NCI-H1694 treated with DMSO at 0.1 percent for 48 hours (cell line): ENCODE measurements at places on chromosomes 7 and 10.

DNA sequence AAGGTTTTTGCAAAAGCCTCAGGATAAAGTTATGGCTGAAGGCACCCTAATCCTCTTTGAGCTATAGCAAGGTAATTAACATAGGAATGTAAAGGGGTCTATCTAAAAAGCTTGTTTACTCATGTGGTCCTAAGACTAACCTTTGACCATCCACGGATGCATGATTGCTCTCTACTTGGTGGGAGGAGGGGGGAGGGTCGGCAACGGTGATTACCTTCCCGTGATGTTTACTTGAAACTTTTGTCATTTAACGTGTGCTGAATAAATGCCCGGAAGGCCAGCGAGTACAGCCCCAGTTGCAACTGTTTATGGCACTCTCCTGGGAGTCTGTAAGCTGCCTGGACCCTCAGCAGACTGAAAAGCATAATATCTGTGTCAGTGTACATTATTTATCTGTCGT, 78.9 kb upstream of the GPR22 start:
- DNase-seq, result no peak

DNA sequence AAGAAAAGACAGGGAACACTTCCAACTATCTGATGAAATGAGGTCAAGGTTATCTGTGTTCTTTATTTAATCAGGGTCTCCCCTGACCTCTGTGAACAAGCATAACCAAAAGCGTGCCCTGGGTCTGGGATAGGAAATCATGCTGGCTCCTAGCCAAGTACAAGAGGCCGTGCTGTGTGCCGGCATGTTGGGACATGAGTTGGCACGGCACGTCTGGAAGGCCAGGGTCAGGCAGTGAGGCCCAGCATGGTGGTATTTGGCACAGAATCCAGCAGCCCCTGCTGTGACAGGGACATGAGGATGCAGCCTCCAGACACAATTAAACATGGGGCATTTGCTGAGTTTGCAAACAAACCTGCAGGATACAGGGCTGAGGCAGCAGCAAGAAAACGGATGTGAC, 320.4 kb downstream of the PLXNA4 start:
- DNase-seq, result no peak

- no peak for DNase-seq
These were observed 303.4 kb downstream of the PCLO start for GRCh38 chr7:82859106-82859850.

GRCh38 chr10:2839081-2839725, 228.1 kb upstream of the PFKP start:
- DNase-seq, result no peak

- DNase-seq, result peak; percentile 83
These were observed 95.5 kb downstream of the PPP1R17 start for GRCh38 chr7:31782411-31782991.

DNA sequence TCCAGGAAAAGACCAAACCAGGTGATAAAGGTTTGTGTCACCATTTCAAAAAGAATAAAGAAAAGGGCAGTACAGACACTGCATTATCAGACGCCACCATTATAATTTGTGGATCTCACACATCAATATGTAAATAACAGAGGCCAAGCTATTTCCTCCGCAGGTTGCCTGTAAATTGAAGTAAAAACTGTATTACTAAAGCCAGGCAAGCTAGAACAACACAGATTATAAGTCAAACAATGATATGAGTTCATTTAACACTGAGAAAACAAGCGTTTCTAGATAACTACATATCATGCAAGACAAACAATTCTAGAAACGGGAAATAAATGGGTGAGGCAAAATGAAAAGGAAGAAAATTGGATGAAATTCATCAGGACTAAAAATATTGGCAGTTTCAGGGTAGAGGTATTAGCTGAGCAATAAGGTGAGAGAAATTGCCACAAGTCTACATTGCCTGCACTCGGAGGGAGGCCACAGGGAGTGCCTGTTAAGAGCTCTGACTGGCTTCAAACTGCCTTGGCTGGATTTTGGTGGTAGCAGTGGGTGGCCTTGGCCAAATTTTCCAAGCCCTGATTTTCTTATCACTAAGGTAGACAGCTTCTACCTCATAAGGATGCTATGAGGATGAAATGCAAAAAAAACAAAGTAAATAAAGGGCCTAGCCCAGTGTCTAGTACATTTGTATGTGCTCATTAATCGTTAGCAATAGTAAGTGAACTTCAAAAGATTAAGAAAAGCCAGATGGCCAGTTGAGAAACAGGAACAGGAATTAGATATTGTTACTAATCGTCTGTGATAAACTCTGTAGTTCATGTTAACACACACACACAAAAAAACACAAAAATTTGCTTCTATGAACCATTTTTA, 240.0 kb upstream of the NFE2L3 start:
- DNase-seq, result no peak

DNA sequence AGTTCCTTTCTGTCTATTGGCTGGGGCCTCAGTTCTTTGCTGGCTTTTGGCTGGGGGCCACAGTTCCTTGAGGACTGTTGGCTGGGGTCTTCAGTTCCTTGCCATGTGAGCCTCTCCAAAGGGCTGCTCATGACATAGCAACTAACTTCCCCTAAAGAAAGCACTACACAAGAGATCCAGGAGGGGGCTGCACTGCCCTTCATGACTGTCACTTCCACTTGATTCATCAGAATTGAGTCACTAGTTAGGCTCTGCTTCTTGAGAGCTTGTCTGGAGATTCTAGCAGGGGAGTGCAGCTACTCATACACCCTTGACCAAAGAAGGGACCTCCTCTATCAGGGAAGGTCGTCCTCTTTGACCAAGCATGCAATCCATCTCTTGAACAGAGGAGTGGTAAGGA, 38.0 kb upstream of the MKX start:
- DNase-seq, result no peak

- no peak for DNase-seq
These were observed 135.5 kb upstream of the GLI3 start for GRCh38 chr7:42372479-42372878.
